ENCODE measurements at places on chromosomes 2 and 18. TPM values are rescaled to one million over a fixed set of nuclear protein-coding genes. Genes with fewer than 3 reads are reported as not detected.

Gene SRBD1
- polyA plus RNA-seq: 2.5 TPM

DNA sequence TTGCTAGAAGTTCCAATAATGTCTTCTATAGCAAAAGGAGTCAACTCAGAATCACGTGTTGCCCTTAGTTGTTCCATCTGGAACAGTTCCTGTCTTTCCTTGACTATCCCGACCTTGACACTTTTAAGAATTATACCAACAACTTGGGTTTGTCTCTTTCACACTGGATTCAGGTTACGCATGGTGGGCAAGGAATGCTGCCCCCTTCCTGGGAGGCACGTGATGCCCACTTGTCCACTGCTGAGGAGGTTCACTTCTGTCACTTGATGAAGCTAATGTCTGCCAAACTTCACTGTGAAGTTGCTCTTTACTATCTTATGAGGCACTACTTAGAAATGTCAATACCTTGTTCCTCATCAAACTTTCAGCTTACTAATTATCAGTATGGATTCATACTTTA is 5.3 kb downstream of the COX5B start:
- no peak for DNase-seq

GRCh38 chr18:32420084-32420750 is 50.5 kb downstream of the GAREM1 start:
- no peak for DNase-seq

DNA sequence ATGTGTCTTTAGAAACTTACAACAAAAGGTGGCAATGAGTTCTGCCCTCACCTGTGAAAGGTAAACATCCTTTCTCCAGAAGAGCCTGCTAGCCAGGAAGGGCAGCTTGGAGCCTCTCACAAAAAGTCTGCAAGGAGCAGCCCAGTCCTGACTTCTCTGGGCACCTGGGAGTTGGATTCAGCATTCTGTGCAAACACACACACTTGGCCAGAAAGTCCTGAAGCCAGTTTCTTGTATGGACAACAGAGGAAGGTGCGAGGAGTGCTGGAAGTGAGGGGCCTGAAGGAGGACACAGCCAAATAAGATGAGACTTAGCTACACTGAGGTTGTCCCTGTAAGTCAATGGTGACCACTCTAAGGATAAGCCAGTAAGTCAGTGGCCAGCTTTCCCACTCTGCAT is 52.4 kb upstream of the SLC1A4 start:
- DNase-seq: no peak

DNA sequence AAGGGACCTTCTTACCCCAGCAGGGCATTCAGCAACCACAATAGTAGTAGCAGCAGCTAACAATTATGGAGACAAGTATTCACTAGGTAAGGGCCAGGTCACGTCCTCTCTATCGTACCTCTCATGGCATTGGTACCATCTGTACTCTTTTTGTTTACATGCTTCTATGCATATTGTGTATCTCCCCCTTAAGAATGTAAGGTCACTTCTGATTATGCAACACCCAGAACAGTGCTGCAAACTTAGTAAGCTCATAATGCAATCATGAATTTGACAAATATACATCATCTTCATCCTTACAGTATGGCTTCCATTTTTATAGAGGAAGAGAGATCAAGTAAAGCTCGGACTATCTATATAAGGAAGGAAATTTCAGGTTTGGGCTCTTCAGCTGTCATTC is 46.1 kb downstream of the SPRED2 start:
- no peak for DNase-seq

All from H1 (cell line).